Activated T-helper 2 cell treated with anti-CD3 and anti-CD28 coated beads, Interferon-gamma antibody, Interleukin-2, Interleukin-4, amounts not matched to agents 10 μg/mL and 5 μg/mL and 100 μg/mL, durations not matched to agents 14 hours and 24 hours and 36 hours (primary cell): ENCODE measurements at places on chromosomes 6 and 20. TPM values are rescaled to one million over a fixed set of nuclear protein-coding genes. Genes with fewer than 3 reads are reported as not detected.

The MMS22L gene
- total RNA-seq = 50.5 and 56.4 TPM in 2 replicates

The RALY gene
- total RNA-seq = 149 and 153 TPM in 2 replicates

The SLC26A8 gene
- total RNA-seq = not detected in 2 replicates

The NRSN1 gene
- not detected in 2 replicates for total RNA-seq

The FAXC gene
- total RNA-seq = 0.25 TPM in 1 of 2 replicates, not detected in the other

The LGSN gene
- total RNA-seq = not detected in 2 replicates

The LHFPL5 gene
- total RNA-seq = not detected in 2 replicates

The COL9A3 gene
- 0.27 and 0.32 TPM in 2 replicates for total RNA-seq

The BTN1A1 gene
- total RNA-seq = not detected in 2 replicates

The SMOC2 gene
- total RNA-seq = not detected in 2 replicates

The THBD gene
- total RNA-seq = not detected in 2 replicates

The PRDM1 gene
- 49.1 and 52.3 TPM in 2 replicates for total RNA-seq

The NQO2 gene
- 42.5 and 45.6 TPM in 2 replicates for total RNA-seq

The CBLN4 gene
- not detected in 2 replicates for total RNA-seq

The MYL9 gene
- total RNA-seq = 4.0 and 4.2 TPM in 2 replicates

The PPP1R3G gene
- 0.11 and 0.16 TPM in 2 replicates for total RNA-seq
